ENCODE measurements at places on chromosomes 7 and 10.

GRCh38 chr10:7417103-7417623, 6.3 kb upstream of the SFMBT2 start:
- no peak for DNase-seq

GRCh38 chr7:117955046-117955445, 81.8 kb upstream of the CTTNBP2 start:
- DNase-seq = no peak

- DNase-seq = no peak
These were observed 351.9 kb downstream of the RPS24 start for GRCh38 chr10:78385599-78385998.

DNA sequence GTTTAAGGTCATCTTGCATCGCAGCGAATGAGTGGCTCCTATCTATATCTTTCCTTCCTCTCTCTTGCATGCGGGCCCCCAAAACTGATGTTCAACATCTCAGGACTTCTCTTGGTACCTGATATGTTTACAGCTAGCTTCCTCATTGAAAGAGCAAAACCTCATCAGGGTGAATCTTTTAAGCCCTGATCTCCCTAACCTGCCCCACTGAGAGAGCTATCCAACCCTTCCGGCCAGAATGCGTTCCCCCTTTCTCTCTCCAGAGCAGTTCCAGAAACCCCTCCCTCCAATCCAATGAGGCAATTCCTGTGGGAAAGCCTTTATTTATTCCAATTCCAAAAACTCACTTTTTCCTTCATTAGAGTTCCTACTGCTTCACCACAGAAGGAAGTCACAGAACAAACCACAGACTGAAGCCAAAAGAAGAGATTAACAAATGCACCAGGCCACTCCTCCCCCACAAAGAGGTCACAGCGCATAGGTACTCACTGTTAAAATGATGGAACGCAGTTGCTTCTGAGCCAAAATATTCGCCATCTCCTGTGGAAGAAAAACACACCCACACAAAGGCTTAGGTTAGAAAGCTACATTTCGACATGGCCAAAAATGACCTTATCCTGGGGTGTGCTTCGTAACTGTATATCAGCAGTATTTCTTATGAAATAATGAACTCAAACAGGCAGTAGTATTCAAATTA, 232.4 kb downstream of the ELMO1 start:
- no peak for DNase-seq

GRCh38 chr10:56653289-56653688, 292.2 kb upstream of the ZWINT start:
- no peak for DNase-seq

GRCh38 chr10:111150691-111151090, 73.9 kb downstream of the ADRA2A start:
- no peak for DNase-seq

DNA sequence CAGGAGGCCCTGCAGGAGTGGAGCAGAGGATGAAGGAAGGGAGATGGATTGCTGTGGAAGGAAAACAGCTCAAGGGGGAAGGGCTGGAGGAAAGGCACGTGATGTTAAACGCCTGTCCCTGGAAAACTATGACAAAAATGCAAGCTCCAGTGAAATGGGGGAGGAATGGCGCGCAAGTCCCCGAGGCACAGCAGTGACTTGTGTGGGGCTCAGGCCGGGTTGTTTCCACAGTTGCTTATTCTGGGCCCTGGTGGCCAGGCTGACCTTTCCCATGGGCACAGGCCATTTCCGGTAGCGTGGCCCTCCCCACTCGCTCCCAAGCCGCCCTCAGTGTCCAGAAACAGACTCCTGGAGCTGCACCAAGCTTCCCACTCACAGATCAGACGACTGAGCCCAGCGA, 68.1 kb upstream of the PDGFA start:
- no peak for DNase-seq

- no peak for DNase-seq
These were observed 95.2 kb upstream of the GNA12 start for GRCh38 chr7:2939193-2939885.

GRCh38 chr10:19968745-19969144, 152.5 kb downstream of the PLXDC2 start:
- DNase-seq = no peak

DNA sequence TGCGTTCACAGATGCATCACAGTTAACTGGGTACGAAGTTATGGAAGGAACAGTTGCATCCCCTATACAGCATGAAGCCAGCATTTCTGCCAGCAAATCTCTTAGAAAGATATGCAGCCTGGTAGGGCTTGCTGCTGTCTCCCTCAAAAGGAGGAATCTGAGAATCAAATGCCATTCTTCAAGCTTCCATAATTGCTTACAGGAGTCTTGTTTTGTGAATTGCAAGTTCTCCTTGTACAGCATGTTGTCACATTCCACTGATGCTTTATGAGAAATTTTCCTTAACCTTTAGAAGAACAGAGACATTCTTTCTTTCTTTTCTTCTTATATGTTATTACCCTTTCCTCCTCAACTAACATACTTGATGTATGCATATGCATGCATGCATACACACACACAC, 134.6 kb downstream of the CHRM2 start:
- DNase-seq = no peak

- DNase-seq = no peak
These were observed 56.6 kb downstream of the ELMO1 start for GRCh38 chr7:37391791-37392672.

DNA sequence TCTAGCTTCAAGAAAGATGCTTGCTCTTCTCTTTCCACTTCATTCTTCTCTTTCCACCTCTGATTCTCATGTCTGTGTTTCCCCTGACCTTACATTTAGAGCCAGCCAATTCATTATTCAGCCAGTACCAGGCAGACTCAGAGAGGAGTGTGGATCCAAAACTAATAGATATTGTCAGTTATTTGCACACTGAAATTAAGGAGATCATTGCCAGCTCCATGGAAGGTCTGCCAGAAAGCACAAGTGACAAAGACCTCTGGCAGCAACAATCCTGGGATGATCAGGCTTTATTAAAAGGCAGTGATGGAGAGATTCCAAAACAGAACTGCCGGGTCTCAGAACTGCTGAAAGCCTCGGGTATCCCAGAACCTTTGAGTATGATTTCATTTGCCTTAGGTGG, 749.4 kb downstream of the XPNPEP1 start:
- DNase-seq = no peak

GRCh38 chr10:69505636-69506318, 54.5 kb downstream of the TSPAN15 start:
- no peak for DNase-seq

DNA sequence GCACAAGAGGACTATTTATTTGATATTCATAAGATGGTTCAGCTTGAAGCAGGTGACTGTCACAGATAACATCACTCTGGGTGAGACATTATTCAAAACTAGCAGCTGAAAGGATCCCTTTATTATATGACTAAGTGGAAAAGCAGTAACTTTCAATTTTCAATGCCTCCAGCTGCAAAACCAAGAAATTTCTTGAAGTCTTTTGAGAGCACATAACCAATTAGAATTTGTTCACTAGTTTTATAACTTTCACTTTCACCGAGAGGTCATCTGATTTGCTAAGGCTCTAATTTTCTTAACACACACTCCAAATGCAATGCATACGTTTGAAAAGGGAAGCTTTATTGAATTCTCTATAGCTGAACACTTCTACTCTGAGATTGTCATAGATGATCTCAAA, 88.6 kb upstream of the KLF14 start:
- no peak for DNase-seq

DNA sequence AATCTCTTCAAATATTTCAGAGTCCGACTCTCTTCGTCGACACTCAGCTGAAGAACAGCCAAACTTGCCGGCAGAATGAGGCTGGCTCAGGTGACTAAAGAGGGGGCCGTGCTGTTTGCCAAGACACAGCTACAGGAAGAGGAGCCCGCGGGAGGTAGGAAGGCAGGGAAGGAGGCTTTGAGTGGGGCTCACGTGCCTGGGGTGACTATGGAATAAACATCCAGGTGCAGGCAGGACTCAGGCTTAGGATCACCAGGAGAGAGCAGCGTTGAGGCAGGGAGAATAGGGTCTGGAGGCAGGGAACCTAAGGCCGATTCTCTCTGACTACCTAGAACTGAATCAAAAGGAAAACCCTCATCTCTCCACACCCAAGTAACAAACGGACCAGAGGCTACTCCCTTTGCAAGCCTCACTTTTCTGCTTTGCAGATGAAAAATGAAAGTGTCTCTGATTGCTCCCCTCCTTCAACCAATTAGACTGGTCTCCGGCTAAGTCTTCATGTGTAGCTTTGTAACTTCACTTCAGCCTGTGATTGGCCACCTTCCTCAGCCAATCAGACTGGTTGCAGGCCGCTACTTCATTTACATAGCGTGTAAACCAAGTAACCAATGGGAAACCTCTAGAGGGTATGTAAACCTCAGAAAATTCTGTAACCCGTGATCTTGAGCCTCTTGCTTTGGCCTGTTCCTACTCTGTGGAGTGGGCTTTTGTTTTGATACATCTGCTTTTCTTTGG, 19.7 kb upstream of the BNIP3 start:
- DNase-seq = peak; percentile 60

DNA sequence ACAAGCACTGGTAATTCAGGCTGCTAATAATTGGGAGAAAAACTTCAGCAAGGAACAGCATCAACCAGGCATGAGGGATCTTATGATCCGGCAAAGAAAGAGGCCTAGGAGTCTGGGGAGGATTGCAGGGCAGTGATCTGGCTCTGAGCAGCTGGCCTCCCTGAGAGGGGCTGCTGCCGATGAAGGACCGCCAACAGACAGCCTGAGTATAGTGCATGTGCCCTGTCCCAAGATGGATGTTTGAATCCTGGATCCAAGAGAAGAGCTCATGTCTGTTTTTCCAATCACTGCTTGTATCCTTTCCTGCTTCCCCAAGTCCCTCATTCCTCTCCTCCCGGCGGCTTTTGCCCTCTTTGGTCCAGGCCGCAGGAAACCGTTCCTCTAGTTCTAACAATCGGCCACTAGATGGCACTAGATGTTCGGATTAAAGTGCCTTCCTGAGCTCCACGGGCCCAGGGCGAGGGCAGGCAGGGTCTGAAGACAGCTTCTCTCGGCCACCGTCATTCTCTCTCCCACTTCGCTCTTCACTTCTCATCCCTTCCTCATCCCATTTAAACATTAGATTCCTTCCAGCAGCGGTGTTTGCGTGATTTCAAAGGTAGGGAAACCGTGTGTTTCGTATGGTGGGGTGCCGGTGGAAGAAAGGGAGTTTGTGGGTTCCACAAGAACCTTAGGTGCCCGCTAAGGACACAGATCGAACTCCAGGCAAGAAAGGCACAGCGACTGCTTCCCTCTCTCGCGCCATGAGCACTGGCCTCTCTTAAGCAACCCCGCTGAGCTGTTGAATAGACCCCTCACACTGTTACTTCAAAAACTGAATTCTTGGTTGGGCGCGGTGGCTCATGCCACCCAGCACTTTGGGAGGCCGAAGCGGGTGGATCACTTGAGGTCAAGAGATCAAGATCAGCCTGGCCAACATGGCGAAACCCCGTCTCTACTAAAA, 82.4 kb downstream of the ADCYAP1R1 start:
- peak; percentile 95 for DNase-seq

DNA sequence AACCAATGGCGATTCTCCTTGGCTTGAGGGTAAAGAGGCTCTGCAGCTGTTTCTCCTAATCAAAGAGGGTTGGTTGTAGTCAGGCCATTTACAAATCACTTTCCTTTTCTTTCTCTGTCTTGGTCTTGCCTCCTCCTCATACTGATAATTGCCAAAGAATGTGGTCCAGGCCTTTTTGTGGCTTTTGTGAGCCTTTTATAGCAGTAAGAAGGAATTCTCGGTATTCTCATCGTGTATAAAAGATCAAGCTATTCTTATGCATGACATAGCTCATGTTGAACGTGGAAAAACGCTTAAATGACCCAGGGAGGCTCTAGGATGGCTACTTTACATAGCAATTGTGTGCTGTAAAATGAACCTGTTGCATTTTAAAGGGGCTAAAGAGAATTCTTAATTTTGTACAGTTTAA, 62.6 kb downstream of the RBM20 start:
- DNase-seq = no peak

- no peak for DNase-seq
These were observed 169.6 kb downstream of the ELFN1 start for GRCh38 chr7:1839701-1840100.

All from NCI-H510A treated with DMSO at 0.1 percent for 48 hours (cell line).